ENCODE measurements at places on chromosomes 3 and 15.
A peak's percentile ranks its signal among the peaks of the same experiment; 100 is the strongest.

DNA sequence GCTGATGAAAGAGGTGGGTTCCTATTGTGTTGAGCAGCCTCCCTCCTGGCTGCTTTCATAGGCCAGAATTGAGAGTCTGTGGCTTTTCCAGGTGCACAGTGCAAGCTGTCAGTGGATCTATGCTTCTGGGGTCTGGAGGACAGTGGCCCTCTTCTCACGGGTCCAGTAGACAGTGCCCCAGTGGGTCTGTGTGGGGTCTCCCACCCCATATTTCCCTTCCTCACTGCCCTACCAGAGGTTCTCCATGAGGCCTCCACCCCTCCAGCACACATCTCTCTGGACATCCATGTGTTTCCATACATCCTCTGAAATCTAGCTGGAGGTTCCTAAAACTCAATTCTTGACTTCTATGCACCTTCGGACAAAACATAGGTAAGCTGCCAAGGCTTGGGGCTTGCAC lies 201.2 kb downstream of the FAM43A start:
- no peak for DNase-seq

DNA sequence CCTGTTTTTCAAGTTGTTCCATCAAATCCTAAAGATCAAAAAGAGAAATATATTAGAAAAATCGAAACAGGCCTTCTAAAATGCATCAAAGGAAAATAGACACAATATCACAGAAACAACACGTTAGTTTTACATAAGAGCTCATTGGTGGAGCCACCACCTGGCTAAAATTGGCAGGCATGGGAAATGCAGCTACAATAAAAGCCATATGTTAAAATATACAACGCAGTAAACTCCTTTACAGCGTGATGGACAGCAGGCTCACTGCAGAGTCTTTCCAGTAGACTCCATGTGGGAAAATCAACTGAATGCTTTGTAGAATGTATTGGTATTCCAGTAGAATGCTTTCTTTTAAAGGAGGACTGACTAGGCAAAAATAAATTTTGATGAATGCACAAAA lies 40.9 kb upstream of the MYO5C start:
- DNase-seq = no peak

GRCh38 chr15:88454867-88455810 lies 12.0 kb downstream of the MRPL46 start:
- peak; percentile 81 for DNase-seq

DNA sequence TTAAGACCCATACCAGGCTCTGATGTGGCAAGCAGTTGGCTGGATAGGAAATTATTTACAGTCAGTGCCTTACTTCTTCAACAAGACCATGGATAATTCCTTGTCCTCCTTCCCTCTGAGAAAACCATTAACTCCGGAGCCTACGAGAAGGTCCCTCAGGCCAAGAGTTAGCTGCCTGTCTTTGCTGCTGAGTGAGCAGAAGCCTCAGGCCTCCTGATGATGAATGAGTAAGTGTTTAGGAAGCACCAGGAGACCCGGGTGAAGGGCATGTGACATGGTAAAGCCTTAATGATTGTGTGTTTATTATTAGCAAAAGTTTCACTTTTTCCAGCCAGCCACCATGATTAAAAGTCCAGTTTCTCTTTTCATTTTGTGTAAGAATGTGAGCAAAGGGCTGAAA lies 174.9 kb upstream of the TOPAZ1 start:
- peak; percentile 8 for DNase-seq

DNA sequence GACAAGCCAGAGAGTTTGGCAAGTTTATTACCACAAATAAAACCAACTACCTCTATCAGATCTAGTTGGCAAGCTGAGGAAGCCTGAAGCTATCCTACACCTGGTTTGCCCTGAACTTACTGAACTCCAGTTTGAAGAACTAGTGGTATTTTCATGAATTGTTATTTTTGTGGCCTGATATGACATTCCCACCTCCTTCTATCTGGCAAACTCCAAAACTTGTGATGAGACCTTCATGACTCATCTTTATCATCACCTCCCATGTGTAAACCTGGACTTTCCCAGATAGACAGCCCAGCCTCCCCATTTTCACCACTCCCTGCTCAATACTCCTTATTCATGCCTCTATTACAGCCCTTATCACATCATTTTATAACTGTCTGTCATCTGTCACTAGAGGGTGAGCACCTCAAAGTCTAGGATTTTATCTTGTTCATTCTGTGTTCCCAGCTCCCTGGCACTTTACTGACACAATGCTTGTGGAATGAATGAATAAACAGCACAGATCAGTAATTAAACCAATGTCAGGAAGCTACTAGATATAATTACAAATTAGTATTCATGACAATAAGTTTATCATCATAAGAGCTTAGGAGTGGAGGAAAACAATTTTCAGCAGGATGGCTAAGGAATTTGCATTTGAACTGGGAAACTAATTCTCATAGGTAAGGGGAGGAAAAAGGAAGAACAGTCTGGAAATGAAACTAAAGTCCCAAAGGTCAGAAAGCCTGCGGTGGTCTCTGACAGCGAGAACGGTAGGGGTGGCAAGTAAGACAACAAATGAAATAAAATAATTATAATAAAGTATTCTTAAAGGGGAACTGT lies 13.2 kb upstream of the TRANK1 start:
- DNase-seq = peak; percentile 84

- no peak for DNase-seq
These were observed 128.6 kb downstream of the MYLK start for GRCh38 chr3:123755501-123755900.

DNA sequence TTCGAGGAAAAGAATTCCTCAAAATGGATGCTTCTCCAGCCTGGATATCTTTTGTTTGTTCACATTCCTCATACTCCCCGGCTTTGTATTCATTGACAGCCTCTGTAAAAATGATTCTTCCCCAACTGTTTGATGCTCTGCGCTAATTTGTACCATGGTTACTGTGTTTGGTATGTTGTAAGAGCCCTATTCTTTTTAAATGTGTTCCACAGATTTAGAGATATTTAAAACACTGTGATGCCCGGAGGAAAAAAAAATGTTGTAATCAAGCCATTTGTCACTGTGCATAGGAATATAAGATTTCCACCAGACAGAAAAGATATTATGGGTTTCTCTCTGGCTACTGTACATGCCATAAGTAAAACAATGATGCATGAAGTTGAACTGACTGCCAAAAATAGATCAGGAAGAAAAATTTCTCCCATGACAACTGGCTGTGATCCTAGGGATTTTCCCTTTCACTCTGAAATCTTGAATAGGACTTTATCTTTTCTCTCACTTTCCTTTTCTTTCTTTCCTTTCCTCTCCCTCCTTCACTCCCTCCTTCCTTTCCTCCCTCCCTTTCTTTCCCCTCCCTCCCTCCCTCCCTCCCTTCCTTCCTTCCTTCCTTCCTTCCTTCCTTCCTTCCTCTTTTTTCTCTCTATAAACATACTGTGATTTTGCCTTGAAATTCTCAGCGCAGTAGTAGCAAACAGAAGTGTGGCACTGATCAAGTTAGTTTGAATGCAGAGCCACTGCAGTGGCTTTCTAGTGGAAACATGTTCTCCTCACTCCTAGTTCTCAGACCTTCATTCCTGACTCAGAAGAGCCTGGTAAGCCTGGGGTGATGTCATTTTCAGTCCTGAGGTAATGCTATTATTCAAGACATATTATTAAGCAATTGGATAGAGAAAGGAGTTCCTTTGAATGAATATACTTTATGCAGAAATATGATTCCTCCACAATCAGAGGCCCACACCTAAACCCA lies 254.9 kb upstream of the TBL1XR1 start:
- peak; percentile 65 for DNase-seq

DNA sequence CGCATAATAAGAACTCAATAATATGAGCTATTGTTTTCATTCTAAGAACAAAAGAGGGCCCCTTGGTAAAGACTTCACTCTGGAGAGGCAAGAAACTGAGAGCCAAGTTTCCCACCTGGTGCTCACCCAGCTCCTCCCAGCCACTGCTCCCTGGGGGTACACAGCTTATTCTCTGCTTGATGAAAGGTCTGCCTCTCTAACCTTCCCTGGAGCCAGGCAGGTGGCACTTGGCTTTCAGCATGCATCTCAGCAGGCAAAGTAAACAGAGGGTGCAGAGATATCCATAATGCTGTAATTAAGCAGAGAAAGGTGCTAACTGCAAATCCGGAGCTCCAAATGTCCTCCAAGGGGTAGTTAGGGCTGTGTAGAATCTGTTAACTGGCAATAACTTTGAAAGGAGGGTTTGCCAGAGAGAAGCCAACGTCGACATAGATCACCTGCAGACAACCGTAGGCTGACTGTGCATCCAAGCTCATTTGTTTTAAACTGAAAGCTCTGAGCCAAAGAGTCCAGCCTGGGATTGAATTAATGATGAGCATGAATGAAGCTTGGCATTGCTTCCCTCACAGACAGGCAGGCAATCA lies 159.6 kb upstream of the PROK2 start:
- no peak for DNase-seq

GRCh38 chr15:51576911-51577500 lies 45.6 kb downstream of the DMXL2 start:
- no peak for DNase-seq

DNA sequence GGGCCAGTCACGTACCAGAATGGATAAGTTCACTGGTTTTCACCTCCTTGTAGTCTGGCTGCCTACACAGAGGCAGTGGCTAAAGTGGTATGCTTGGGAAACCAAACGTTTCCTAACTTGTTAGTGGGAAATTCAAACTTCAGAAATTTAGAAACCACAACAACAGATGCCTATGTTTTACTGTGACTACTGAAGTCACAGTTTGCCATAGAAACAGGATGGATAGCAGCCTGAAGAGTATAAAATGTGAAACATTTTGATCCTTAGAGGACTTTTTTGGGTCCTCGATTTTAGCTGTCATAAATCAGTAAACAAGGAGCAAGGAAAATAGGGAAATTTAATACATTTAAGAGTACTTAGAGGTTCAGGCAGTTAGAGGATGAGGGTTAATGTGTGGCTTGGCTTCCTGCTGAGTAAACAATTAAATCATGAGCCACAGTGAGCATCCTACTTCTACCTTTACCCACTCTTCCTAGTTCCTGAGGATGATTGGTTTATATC lies 48.6 kb downstream of the CMSS1 start:
- DNase-seq = peak; percentile 44

GRCh38 chr15:98745650-98746374 lies 97.5 kb downstream of the IGF1R start:
- DNase-seq = no peak

DNA sequence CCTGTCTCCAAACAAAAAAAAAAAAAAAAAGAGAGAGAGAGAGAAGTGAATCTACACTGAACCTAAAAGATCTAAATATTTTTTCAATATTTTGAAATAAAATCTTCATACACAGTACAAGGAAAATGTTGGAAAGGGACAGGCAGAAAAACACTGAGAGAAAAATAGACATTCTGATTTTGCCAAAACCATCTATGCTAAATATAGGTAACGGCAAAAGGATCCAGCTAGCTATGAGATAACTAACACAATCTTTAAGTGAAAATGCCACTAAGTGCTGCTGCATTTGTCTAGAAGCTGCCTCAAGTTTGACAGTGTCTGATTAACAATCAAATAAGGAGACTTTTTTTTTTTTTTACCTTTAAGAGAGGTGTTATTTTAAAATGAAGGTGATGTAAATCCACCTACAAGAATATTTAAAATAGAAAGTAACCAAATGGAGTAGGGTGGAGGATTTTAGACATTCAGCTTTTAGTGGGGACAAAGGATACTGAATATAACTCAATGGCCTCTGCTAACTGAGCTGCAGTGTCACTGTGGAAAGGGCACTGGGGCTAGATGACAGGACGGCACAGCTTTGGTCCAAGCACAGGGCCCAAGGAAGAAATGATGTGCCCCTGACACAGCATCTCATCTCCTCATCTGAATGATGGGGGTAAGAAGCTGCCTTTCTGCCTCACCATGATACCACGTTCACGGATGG lies 62.4 kb downstream of the HACD2 start:
- no peak for DNase-seq

GRCh38 chr15:46300716-46301115 lies 665.9 kb downstream of the SQOR start:
- DNase-seq = no peak

DNA sequence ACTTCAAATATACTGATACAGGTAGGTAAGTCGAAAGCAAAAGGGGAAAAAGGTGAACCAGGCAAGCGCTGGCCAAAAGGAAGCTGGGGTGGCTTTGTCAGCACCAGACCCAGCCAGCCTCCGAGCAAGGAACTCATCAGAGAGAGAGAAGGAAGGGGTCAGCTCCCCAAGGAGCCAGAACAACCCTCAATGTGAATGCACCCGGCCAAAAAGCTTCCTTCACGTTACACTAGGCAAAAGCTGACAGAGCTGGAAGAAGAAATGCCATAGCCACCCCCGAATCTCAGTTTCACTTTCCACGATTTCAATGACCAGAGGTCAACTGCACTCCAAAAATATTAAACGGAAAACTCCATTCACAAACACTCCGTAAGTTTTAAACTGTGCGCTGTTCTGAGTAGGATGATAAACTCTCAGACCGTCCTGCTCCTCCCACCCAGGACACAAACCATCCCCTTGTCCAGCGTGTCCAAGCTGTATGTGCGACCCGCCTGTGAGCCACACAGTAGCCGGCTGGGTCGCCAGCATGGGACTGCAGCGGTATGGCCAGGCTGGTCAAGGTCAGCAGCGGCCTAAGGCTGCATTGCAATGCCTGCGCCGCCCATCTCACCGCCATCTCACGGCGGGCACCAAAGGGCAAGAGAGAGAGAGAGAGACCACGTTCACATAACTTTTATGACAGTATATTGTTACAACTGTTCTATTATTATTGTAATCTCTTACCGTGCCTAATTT lies 29.7 kb downstream of the CYFIP1 start:
- no peak for DNase-seq

Data from ELR (cell line).